ENCODE measurements at places on chromosomes 6 and 20.

DNA sequence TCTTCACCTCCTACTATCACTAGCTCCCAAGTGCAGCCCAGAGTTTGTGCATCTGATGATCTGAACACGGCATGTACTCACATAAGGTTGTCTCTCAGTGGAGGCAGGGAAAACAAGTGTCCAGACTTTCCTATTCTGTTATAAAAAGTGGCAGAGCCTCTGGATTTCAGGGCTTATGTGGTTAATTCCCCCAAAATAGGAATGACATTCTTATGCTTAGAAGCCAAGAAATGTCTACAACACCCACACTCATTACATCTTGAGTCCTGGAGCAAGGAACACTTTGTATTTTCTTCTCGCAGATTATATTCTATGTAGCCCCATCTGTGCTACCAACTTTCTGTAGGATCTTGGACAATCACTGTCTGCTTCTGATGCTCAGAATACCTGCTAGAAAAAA is 13.5 kb upstream of the SEMG1 start:
- DNase-seq = no peak

- DNase-seq = no peak
These were observed 2.7 kb upstream of the SIM1 start for GRCh38 chr6:100467129-100468015.

- DNase-seq = no peak
These were observed 72.8 kb downstream of the CD83 start for GRCh38 chr6:14190191-14190928.

GRCh38 chr6:170403451-170403850 is 96.9 kb downstream of the FAM120B start:
- DNase-seq = no peak

GRCh38 chr6:1535295-1535694 is 74.4 kb upstream of the FOXC1 start:
- peak; percentile 42 for DNase-seq

DNA sequence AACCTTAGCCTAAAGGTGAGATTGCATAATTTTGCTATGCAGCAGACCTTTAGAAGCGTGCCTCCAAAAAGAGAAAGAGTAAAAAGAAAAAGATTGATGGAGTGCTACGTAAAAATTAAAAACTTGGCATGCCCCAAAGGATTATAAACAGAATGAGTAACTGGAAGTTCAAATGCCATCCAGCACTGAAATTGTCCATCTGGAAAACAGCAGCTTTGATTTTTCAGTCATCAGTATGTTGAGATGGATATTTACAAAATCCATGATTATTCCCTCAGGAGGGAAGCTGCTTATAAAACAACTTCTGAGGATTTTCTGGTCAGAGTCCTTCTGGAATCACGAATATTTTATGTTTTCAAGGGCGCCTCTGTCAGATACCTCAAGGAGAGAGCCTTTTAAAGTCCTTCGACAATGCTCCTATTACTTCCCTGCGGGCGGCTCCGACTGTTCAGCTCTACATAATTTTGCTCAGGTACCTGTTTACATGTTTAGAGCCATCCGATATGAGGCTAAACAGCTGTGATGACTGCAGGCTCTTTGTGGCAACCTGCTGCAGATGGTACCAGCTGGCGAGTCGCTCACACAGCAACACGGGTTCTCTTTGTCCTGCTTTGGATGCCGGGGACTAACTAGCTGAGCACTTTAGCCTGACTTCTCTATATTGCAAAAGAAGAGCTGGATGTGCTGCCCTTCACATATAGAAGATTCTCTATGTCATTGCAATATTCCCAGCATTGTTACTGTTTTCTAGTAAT is 83.3 kb downstream of the RCAN2 start:
- no peak for DNase-seq

- DNase-seq = peak; percentile 58
These were observed 445 bp downstream of the RAB32 start for GRCh38 chr6:146543940-146544615.

- DNase-seq = no peak
These were observed 63.9 kb downstream of the FARS2 start for GRCh38 chr6:5325173-5325572.

DNA sequence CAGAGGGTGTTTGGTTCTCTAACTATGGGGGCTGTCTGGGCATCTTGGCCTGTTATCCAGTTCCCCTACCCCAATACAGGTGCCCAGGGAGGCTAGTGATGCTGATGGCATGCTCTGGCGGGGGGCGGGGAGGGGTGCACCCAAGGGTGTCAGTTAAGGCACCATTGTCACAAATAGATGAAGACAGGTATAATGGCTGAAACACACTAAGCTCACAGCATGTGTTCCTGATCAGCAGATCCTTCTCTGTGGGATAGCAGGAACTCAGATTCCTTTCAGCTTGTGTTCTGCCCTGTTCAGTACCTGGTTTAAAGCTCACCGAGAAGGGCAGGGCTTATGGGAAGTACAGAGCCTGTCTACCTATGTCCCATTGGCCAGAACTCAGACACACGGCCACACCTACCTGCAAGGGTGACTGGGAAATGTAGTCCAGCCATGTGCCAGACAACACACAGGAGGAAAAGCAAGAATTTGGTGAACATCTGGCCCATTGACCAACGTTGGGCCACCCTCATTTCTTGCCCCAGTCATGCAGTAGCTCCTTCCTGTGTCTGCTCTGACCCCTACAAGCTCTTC is 3.4 kb upstream of the RSPO4 start:
- peak; percentile 49 for DNase-seq

DNA sequence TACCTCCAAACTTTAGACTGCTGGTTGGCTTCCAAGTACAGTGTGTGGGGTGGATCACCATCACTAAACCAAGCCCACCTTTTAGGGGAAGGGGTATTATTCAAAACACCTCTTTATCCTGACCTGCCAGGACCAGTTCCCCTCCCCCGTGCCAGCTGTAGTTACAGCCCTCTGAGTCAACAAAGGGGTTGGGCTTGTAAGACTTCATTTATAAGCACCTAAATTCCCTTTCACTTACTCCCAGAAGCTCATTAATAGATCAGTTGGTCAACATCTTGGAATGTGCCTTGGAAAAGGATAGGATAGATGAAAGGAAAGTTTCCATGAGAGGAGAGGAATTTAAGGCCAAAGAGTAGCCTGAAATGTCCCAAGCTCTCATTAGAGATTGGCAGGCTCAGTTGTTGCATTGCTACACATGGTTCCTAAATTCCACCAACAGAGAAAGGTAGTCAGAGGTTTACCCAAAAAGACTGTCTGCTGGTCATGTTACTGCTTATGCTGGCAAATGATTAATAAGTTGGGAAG is 59.2 kb downstream of the TNFAIP3 start:
- peak; percentile 86 for DNase-seq

DNA sequence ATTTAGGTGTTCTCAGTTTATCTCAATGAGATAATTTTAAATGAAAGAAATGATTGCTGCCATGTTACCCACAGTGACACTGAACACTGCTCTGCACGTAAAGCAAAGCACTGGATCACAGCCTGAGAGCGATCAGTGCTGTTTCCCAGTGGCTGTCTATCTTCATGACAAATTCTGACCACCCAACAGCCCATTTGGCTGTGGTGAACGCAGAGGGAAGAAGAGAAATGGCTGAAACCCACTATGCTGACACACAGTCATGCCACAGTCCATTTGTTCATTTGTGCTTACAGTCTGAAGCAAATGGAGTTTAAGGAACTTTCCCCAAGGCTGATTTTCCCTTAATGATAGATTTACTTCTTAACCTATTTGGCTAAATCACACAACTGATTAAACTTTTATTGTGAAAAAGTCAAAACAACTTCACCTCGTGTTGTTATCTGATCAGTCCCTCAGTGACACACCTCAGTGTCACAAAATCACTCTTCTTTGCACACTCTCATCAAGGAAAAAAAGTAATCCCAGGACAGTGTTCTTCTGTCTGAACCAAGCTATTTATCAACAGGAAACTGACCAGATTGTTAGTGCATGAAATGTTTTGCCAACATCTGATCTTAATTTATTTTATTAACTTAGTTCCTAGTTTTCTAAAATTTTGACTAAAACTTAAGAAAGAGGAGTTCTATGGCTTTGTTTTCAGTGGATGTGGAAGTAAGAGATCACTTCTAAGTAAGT is 225.1 kb downstream of the TBX18 start:
- DNase-seq = no peak

GRCh38 chr6:15505463-15505918 is 157.3 kb downstream of the DTNBP1 start:
- DNase-seq = no peak

DNA sequence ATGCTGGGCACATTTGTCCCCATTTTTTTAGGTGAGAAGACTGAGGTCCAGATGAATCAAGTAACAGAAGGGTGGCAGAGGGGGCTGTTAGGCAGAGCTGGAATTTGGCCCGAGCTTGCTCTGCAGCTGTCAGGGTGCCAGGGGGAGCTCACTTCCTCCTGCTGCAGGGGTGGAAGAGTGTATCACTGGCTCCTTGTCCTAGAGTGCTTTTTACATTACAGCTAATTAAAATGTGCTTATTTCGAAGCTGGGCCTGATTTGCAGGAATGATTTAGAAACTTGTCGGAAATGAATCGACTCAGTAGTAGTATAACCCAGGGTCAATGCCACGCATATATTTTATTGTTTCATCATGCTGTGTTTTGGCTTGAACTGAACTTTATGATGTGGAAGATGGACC is 11.1 kb downstream of the TOX2 start:
- no peak for DNase-seq

GRCh38 chr20:58141496-58141895 is 87.0 kb downstream of the ANKRD60 start:
- no peak for DNase-seq

GRCh38 chr6:28282926-28283325 is 1.6 kb downstream of the PGBD1 start:
- DNase-seq = no peak

DNA sequence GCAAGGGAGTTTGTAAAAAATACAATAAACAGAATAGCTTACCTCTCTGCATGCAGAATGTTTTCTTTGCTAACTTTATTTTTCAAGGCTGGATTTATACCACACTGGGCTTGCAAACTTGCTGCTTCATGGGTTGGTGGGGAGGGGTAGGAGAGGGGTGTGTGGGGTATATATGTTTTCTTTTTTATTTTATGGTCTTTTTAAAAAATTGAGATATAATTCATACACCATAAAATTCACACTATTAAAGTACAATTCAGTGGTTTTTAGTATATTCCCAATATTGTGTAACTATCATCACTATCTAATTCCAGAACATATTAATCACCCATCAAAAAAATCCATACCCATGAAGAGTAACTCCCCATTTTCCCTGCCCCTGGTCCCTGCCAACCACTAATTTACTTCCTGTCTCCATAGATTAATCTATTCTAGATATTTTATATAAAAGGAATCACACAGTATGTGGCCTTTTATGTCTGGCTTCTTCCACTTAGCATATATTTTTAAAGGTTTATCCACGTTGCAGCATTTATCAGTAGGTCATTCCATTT is 14.3 kb upstream of the TRPC4AP start:
- DNase-seq = peak; percentile 20

- DNase-seq = no peak
These were observed 168.7 kb upstream of the RSPO3 start for GRCh38 chr6:126949786-126950185.

DNA sequence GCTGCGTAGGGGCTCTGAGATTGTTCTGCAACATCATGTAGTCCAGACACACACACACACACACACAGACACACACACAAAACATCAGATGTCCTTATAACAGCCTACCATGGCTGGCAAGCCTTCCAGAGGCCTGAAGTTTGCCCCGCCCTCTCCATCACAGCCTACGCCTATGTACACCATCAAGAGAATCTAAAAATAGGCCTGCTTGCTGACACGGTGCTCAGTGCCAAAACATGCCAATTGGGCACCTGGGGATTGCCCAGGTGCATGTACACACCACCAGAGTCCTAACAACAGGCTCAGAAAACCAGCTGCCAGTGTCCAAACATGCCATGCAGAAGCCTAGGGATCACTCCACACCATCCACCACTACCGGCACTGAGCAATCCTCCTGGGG is 391.7 kb upstream of the SPTLC3 start:
- DNase-seq = no peak

- peak; percentile 78 for DNase-seq
These were observed 667 bp downstream of the CAP2 start for GRCh38 chr6:17393892-17394631.

- DNase-seq = no peak
These were observed 41.5 kb downstream of the SNRNP48 start for GRCh38 chr6:7631466-7631865.

- peak; percentile 94 for DNase-seq
These were observed 605.5 kb downstream of the HDGFL1 start for GRCh38 chr6:23174781-23175361.

GRCh38 chr6:151847064-151847463 is 39.6 kb downstream of the ESR1 start:
- DNase-seq = peak; percentile 2

DNA sequence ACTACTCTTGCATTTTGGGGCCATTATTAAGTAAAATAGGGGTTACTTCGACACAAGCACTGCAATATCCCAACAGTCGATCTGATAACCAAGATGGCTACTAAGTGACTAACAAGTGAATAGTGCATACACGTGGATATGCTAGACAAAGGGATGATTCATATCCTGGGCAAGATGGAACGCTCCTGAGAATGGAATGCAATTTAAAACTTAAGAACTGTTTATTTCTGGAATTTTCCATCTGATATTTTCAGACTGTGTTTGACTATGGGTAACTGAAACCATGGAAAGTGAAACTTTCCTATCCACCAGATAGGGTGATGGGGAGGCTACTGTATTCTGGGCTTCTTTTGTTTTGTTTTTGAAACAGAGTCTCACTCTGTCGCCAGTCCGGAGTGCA is 66.5 kb downstream of the ILRUN start:
- DNase-seq = peak; percentile 83

DNA sequence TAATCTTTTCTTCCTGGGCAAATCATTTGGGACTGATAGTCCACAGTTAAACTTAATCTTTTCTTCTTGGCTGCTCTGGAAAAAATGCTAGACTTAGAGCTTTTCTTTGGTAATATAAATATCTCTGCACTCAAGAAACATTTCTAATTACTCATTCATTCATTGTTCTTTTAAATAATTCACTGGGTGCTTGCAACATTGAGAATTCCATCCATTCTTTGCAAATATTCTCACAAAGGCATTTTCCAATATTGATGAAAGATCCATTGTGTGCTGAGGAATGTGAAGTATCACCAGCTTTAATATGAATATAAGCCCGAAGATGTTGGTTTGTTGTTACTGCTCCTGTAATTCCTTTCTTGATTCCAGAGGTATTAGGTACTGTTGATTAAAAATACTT is 38.4 kb downstream of the AKAP7 start:
- peak; percentile 22 for DNase-seq

- no peak for DNase-seq
These were observed 552.3 kb upstream of the CITED2 start for GRCh38 chr6:139926711-139927110.

- peak; percentile 38 for DNase-seq
These were observed 40.5 kb downstream of the FAM120B start for GRCh38 chr6:170347091-170347490.

GRCh38 chr20:35199740-35200139 is 26.8 kb upstream of the MMP24 start:
- DNase-seq = no peak

- DNase-seq = peak; percentile 81
These were observed 282.9 kb upstream of the RNF217 start for GRCh38 chr6:124679387-124679786.

- DNase-seq = no peak
These were observed 27.8 kb upstream of the RNF144B start for GRCh38 chr6:18359237-18359885.

Data from foreskin keratinocyte (primary cell).